ENCODE measurements at places on chromosomes 1 and 21. TPM values are rescaled to one million over a fixed set of nuclear protein-coding genes. Genes with fewer than 3 reads are reported as not detected.

KCNJ9 gene
- total RNA-seq, result 0.13 TPM

HCRTR1 gene
- not detected for total RNA-seq

KRTAP19-3 gene
- total RNA-seq, result not detected

VSIG8 gene
- total RNA-seq, result not detected

C1orf50 gene
- 3.8 TPM for total RNA-seq

DNAJC6 gene
- 1.9 TPM for total RNA-seq

SLC45A3 gene
- 0.77 TPM for total RNA-seq

NHLH2 gene
- total RNA-seq, result 0.13 TPM

SDCCAG8 gene
- 42.6 TPM for total RNA-seq

SIM2 gene
- 0.26 TPM for total RNA-seq

LCE2A gene
- not detected for total RNA-seq

TMEM82 gene
- total RNA-seq, result not detected

CD1E gene
- total RNA-seq, result not detected

CD160 gene
- total RNA-seq, result not detected

IL20 gene
- total RNA-seq, result not detected

LCE2B gene
- not detected for total RNA-seq

SPRR2F gene
- not detected for total RNA-seq

CAPN2 gene
- 353 TPM for total RNA-seq

SYT14 gene
- total RNA-seq, result not detected

LEMD1 gene
- total RNA-seq, result 2.1 TPM

SPRR2A gene
- total RNA-seq, result 1.3 TPM

CLCA4 gene
- total RNA-seq, result 45.8 TPM

ARHGAP29 gene
- 7.9 TPM for total RNA-seq

OSCP1 gene
- 3.7 TPM for total RNA-seq

PDPN gene
- total RNA-seq, result 3.2 TPM

ATAD3C gene
- total RNA-seq, result 0.26 TPM

PLPPR4 gene
- total RNA-seq, result not detected

PADI4 gene
- total RNA-seq, result not detected

FOXO6 gene
- not detected for total RNA-seq

PSRC1 gene
- total RNA-seq, result 1.8 TPM

IKBKE gene
- total RNA-seq, result 2.9 TPM

EVA1B gene
- 20.5 TPM for total RNA-seq

AVPR1B gene
- not detected for total RNA-seq

KCNC4 gene
- total RNA-seq, result 0.53 TPM

OPTC gene
- total RNA-seq, result not detected

SYF2 gene
- 43.7 TPM for total RNA-seq

FCRL2 gene
- not detected for total RNA-seq
